Cortex of kidney (tissue), 1 donor: ENCODE measurements at places on chromosomes 7 and 10.

DNA sequence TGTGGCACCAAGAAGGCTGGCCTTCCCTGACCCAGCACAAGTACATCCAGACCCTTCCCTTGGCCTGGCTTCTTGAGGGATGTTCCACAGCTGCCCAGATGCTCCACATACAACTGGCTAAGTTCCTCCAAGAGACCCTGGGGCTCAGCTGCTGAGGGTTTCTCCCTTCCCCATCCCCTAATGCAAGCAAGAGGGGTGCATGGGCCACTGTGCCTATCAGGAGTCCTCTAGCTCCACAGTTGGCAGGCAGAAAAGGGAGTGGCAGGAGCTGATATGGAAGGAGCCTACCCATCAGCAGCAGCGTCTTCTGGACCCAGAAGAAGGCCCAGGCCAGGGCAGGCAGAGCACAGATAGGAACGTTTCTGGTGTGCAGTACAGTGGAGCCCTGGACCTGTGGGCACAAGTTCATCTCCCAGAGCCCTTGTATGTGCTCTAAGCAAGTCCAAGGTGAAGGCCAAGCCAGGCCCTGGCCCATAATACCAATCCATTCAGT, 26.2 kb downstream of the VSIR start:
- no peak for DNase-seq

DNA sequence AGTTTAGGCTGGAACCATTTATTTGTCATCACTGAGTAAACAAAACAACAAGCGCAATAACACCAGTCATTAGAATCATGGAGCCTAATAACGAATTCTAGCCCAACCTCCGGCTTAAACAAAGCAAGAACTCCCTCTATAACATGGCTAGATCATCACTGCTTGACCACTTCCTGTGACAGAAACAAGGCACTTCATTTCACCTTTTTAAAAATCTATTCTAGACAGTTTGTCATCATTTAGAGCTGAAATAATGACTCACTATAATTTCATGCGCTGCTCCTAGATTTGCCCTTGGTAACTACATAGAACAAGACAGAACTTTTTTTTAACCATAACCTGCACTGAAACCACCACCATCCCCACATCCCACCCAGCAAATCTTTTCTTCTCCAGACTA, 81.3 kb downstream of the OSBPL3 start:
- no peak for DNase-seq

- no peak for DNase-seq
These were observed 3.0 kb upstream of the NRP1 start for GRCh38 chr10:33337326-33337957.

- no peak for DNase-seq
These were observed 15.2 kb upstream of the FBXW4 start for GRCh38 chr10:101710059-101710695.

GRCh38 chr7:122488241-122488640, 183.7 kb upstream of the FEZF1 start:
- DNase-seq: no peak

DNA sequence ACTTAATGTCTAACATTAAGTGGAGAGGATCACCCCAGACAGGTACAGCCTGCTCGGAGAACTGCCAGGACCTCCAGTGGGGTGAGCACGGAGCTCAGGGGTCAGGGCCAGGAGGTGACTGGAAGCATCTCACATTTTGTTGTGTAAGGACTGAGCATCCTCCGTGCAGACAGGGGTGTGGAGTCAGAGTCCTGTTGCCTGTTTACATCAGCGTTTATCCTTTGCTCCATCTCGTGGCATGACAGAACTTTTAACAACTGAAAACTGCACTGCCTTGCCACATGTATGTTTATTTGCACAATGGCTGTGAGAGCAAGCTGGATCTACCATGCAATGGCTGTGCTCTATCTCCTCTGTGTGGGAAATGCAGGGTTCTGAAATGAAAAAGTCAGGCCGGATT, 175.4 kb upstream of the AKR1E2 start:
- no peak for DNase-seq

- no peak for DNase-seq
These were observed 969.9 kb downstream of the KCNMA1 start for GRCh38 chr10:76667408-76668370.

DNA sequence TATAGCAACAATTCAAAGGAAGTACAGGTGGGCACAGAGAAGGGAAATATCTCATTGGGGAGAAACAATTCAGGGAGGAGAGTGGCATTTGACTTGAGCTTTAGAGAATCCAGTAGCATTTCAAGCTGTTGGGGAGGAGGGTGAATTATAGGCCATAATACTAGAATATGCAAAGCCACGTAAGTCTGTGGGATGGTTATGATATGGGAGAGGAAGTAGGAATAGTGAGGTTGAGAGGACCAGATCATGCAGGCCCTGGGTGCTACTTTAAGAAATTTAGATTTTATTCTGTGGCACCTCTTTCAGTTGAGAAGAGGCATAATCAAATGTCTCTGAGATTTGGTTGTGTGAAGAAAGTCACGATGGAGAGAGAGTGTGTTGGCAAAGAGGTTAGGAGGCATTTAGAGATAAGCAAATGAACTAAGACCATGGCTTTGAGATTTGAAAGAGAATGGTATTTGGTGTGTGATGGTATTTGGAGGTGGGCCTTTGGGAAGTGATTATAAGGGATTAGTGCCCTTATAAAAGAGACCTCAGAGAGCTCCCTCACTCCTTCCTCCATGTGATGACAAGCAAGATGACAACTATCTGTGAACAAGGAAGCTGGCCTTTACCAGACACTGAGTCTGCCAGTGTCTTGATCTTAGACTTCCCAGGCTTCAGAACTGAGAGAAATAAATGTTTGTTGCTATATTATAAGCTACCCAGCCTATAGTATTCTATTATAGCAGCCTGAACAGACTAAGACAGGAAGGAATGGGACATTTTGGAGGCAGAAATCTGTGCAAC, 15.1 kb downstream of the ADD3 start:
- DNase-seq: no peak
